ENCODE measurements at places on chromosomes 4 and X.

GRCh38 chrX:154593201-154593600 is 8.3 kb downstream of the CTAG1A start:
- DNase-seq, result no peak

GRCh38 chrX:70808942-70809940 is 99.3 kb downstream of the TEX11 start:
- DNase-seq, result no peak

DNA sequence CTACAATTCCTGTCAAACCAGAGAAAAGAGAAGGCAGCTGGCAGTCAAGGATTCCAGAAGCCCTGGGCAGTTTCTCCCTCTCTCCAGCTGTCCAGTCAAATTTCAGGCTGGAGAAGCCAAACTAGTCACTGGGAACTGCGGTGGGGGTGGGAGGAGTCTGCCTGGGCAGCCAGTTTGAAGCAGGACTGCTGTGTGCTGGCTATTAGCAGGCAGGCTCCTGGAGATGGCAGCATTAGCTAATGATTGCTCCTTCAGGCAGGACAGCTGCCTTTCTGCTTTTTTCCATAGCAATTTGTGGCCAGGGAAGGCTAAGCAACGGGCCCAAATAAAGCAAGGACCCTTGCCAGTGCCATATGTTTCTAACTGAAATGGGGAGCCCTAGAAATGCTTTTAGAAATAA is 44.7 kb upstream of the FGF13 start:
- DNase-seq, result peak; percentile 48

DNA sequence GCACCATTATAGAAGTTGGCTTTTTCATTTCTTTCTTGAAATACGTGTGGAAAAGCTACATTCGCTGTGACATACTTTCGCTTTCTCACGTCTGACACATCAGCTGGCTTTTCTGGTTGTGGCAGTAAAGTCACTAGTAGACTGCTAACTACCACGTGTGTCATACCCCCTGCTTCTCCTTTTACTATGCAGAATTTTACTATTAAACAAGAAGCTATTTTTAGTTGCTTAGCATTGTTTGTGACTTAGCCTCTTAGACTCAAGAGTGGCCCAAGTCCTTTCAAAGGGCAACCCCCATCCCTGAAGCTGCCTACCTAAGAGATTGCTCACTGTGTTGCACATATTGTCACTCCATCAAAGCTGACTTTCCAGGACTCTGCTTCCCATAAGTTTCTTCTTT is 2.1 kb upstream of the IL2 start:
- peak; percentile 16 for DNase-seq

DNA sequence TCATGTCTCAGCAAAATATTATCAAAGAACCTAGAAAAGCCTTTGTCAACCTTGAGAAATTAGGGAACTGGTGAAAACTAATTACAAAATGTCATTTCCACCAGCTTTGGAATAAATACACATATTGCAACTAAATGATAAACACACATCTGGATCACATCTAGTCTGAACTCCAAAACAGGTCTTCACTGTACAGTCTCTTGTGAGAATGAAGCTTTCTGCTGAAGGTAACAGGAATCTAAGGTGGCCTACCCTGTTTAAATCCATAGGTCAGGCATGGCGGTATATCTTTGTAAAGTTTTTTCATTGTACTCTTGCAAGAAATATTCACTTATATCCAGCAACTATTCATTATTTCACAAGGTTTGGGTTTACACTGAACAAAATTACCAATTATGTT is 1.7 kb downstream of the SH3D19 start:
- DNase-seq, result no peak

- DNase-seq, result no peak
Measured at GRCh38 chr4:14446311-14446710, 556.0 kb upstream of the CPEB2 start.

DNA sequence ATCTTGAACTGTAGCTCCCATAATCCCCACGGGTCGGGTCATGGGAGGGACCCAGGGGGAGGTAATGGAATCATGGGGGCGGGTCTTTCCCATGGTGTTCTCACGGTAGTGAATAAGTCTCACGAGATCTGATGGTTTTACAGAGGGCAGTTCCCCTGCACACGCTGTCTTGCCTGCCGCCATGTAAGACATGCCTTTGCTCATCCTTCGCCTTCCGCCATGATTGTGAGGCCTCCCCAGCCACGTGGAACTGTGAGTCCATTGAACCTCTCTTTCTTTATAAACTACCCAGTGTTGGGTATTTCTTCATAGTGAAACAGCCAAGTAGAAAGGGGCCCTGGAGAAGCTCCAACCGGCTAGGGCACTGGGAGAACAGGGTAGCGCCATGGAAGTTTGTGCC is 12.3 kb downstream of the CTAG1A start:
- DNase-seq, result no peak

GRCh38 chrX:100341142-100341510 is 68.9 kb downstream of the PCDH19 start:
- no peak for DNase-seq
